ENCODE measurements at places on chromosomes 16 and 17. TPM values are rescaled to one million over a fixed set of nuclear protein-coding genes. Genes with fewer than 3 reads are reported as not detected.
A peak's percentile ranks its signal among the peaks of the same experiment; 100 is the strongest.

- no peak overlapping the region for H3K27ac ChIP-seq
- no peak for DNase-seq
- H3K4me3 ChIP-seq = no peak overlapping the region
- H3K36me3 ChIP-seq = peaks cover 66% of the 10 kb centered on the region
- H3K27me3 ChIP-seq = no peaks in the 10 kb centered on the region
- H3K4me1 ChIP-seq = no peaks in the 10 kb centered on the region
Measured at GRCh38 chr17:2377659-2378058, 23.2 kb downstream of the MNT start.

DNA sequence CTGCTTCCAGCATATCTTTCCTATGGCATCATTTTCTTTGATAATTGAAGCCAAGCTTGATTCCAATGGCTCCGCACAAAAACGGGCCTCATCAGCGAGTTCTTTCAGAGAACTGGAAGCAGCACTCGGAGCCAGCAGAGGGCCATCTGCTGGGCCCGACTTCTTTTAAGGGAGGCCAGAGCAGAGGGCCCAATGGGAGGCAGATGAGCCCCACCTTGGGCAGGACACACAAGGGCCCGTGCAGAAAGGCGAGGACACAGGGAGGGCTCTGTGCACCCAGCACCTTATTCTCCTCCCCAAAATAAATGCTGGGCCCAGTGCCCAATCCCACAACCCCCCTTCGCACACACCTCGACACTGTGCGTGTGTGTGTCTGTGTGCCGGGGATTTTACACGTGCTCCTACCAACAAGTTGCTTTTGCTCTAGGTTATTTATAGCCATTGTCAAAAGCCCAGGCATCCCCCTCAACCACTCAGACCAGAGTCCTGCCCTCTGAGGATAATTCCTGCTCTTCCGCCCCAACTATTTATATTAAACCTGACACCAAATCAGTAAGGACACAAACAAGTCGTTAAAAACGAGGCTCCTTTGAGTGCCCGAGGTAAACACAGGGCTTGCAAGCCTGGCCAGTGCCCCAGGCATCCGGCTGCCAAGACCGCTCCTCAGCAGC, 6.8 kb downstream of the AXIN2 start:
- H3K27ac ChIP-seq = no peak overlapping the region
- no peak overlapping the region for H3K4me3 ChIP-seq

GRCh38 chr16:89924297-89924924, 1.3 kb downstream of the TUBB3 start:
- no peaks in the 10 kb centered on the region for H3K36me3 ChIP-seq
- no peak overlapping the region for H3K27ac ChIP-seq
- H3K27me3 ChIP-seq = peaks cover 49% of the 10 kb centered on the region

- no peaks in the 10 kb centered on the region for H3K36me3 ChIP-seq
- H3K4me3 ChIP-seq = no peak overlapping the region
- no peaks in the 10 kb centered on the region for H3K4me1 ChIP-seq
- no peak overlapping the region for H3K27ac ChIP-seq
- no peaks in the 10 kb centered on the region for H3K27me3 ChIP-seq
Measured at GRCh38 chr17:36133602-36134236, 30.1 kb downstream of the CCL4 start.

- no peaks in the 10 kb centered on the region for H3K4me1 ChIP-seq
- no peaks in the 10 kb centered on the region for H3K36me3 ChIP-seq
- H3K4me3 ChIP-seq = peak overlapping the region; percentile 5
- no peaks in the 10 kb centered on the region for H3K27me3 ChIP-seq
- peak; percentile 50 for DNase-seq
- H3K27ac ChIP-seq = peak overlapping the region; percentile 30
Measured at GRCh38 chr16:56279132-56279531, 87.8 kb downstream of the GNAO1 start.

GRCh38 chr17:50893183-50893993, 27.2 kb upstream of the TOB1 start:
- H3K36me3 ChIP-seq = no peaks in the 10 kb centered on the region
- no peak for DNase-seq
- H3K4me3 ChIP-seq = no peak overlapping the region
- no peak overlapping the region for H3K27ac ChIP-seq

- H3K4me3 ChIP-seq = no peak overlapping the region
- DNase-seq = peak; percentile 44
- H3K36me3 ChIP-seq = no peaks in the 10 kb centered on the region
Measured at GRCh38 chr17:77841742-77842527, 116.6 kb upstream of the TNRC6C start.

DNA sequence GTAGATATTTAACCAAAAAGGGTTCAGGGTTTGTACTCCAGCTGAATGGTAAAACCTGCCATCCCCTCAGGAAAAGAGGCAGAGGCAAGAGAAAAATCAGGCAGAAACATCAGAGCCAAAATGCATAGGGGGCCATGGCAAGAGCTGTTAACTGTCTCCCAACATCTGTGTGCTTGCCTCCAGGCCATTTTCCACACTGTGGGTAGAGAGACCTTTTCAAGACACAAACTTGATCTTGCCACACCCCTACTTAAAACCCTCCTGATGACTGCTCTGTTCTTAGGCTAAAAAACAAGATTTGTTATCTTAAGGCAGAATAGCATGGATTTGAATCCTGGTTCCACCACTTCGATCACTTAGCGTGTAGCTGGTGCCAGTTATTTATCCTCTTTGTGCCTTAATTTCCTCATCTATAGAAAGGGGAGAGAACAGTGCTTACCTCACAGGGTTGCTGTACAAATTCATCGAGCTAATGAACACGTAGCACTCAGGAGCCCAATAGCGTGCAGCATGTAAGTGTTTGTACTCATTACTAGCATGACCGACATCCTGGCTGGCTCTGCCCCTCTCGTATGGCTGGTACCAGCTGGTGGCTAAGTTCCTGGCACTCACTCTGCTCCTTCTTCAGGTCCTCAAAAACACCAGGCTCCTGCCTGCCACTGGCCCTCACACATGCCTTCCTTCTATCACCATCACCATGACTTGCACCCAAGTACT, 25.8 kb downstream of the STAT3 start:
- peaks cover 76% of the 10 kb centered on the region for H3K4me1 ChIP-seq
- no peaks in the 10 kb centered on the region for H3K36me3 ChIP-seq
- no peak overlapping the region for H3K4me3 ChIP-seq

- no peaks in the 10 kb centered on the region for H3K27me3 ChIP-seq
- H3K27ac ChIP-seq = peak overlapping the region; percentile 95
- no peak for DNase-seq
- peaks cover 41% of the 10 kb centered on the region for H3K4me1 ChIP-seq
- H3K4me3 ChIP-seq = peak overlapping the region; percentile 22
Measured at GRCh38 chr17:42248351-42249179, 27.6 kb downstream of the STAT5B start.

- H3K4me3 ChIP-seq = no peak overlapping the region
- no peaks in the 10 kb centered on the region for H3K27me3 ChIP-seq
- H3K27ac ChIP-seq = no peak overlapping the region
- no peaks in the 10 kb centered on the region for H3K36me3 ChIP-seq
- no peak for DNase-seq
Measured at GRCh38 chr16:25713785-25714570, 22.2 kb downstream of the HS3ST4 start.

DNA sequence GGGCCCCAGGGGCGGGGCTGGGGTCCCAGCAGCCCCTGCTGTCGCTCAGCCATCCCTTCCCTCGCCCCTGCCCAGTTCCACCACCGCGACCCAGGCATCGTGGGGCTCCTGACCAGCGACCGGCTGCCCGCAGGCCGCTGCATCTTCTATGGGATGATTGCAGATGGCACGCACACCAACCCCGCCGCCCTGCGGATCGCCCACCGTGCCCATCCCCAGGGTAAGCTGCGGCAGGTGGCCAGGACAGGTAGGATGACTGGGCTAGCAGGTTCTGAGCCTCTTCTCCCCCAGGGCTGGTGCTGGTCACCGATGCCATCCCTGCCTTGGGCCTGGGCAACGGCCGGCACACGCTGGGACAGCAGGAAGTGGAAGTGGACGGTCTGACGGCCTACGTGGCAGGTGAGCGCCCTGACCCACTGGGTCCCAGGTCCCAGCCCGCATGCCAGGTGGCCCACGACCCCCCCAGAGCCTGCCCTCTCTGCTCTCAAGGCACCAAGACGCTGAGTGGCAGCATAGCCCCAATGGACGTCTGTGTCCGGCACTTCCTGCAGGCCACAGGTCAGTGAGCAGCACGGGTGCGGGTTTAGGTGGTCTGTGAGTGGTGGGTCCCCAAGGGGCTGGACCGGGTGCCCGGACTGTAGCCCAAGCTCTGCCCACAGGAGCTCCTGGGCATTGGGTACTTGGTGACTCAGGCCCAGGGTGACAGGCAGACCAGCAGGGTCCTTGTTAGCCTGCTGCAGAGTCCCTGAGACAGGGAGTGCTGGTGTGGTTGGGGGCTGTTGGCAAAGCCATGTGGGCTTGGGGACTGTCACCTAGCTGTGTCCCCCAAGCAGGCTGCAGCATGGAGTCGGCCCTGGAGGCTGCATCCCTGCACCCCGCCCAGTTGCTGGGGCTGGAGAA, 2.8 kb downstream of the CEMP1 start:
- no peak overlapping the region for H3K4me3 ChIP-seq
- H3K27ac ChIP-seq = no peak overlapping the region
- DNase-seq = peak; percentile 63
- H3K27me3 ChIP-seq = no peaks in the 10 kb centered on the region

- DNase-seq = no peak
- peak overlapping the region; percentile 100 for H3K4me3 ChIP-seq
- H3K4me1 ChIP-seq = peaks cover 8% of the 10 kb centered on the region
- no peaks in the 10 kb centered on the region for H3K27me3 ChIP-seq
- H3K27ac ChIP-seq = peak overlapping the region; percentile 90
Measured at GRCh38 chr17:14068542-14069250, 608 bp upstream of the COX10 start.

GRCh38 chr17:74337834-74338500, 11.9 kb downstream of the KIF19 start:
- H3K4me1 ChIP-seq = no peaks in the 10 kb centered on the region
- no peak overlapping the region for H3K4me3 ChIP-seq
- no peak overlapping the region for H3K27ac ChIP-seq
- DNase-seq = no peak
- H3K27me3 ChIP-seq = peaks cover 9% of the 10 kb centered on the region
- no peaks in the 10 kb centered on the region for H3K36me3 ChIP-seq

- peaks cover 41% of the 10 kb centered on the region for H3K36me3 ChIP-seq
- H3K4me3 ChIP-seq = no peak overlapping the region
- no peaks in the 10 kb centered on the region for H3K27me3 ChIP-seq
- peaks cover 7% of the 10 kb centered on the region for H3K4me1 ChIP-seq
Measured at GRCh38 chr17:50359005-50359699, 13.2 kb downstream of the XYLT2 start.

GRCh38 chr17:31535581-31535981, 144.1 kb downstream of the RAB11FIP4 start:
- no peak overlapping the region for H3K27ac ChIP-seq
- H3K4me3 ChIP-seq = no peak overlapping the region
- DNase-seq = no peak
- no peaks in the 10 kb centered on the region for H3K27me3 ChIP-seq
- peaks cover 5% of the 10 kb centered on the region for H3K36me3 ChIP-seq
- H3K4me1 ChIP-seq = no peaks in the 10 kb centered on the region

DNA sequence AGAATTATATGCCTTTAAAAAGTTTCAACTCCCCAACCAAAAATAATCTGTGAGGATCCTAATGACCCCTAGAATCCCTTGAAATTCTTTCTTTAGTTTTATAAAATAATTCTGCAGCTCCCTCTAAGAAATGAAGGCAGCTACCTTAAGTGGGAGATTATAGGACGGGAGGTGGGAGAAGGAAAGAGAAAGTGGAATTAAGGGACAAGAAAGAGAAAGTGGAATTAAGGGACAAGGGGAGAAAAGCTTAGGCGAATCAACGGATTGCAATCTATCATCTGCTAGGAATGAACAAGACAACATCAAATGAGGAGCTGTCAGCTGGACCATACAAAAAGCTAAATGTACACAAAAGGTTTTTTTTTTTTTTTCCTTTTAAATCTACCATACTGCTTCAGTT, 262.0 kb downstream of the ZFHX3 start:
- DNase-seq = no peak
- H3K36me3 ChIP-seq = no peaks in the 10 kb centered on the region
- no peak overlapping the region for H3K27ac ChIP-seq
- peaks cover 18% of the 10 kb centered on the region for H3K4me1 ChIP-seq
- no peaks in the 10 kb centered on the region for H3K27me3 ChIP-seq
- no peak overlapping the region for H3K4me3 ChIP-seq

- H3K36me3 ChIP-seq = peaks cover 1% of the 10 kb centered on the region
- no peaks in the 10 kb centered on the region for H3K27me3 ChIP-seq
- DNase-seq = no peak
- H3K4me1 ChIP-seq = peaks cover 20% of the 10 kb centered on the region
- H3K27ac ChIP-seq = peak overlapping the region; percentile 99
Measured at GRCh38 chr16:30525844-30526136, 576 bp downstream of the ZNF768 start.

- H3K27me3 ChIP-seq = peaks cover 8% of the 10 kb centered on the region
- H3K4me3 ChIP-seq = no peak overlapping the region
- DNase-seq = peak; percentile 74
- no peak overlapping the region for H3K27ac ChIP-seq
- H3K4me1 ChIP-seq = peaks cover 18% of the 10 kb centered on the region
- no peaks in the 10 kb centered on the region for H3K36me3 ChIP-seq
Measured at GRCh38 chr17:74968361-74968780, 4.2 kb downstream of the HID1 start.

- DNase-seq = peak; percentile 94
- H3K4me3 ChIP-seq = no peak overlapping the region
- H3K36me3 ChIP-seq = peaks cover 33% of the 10 kb centered on the region
- no peaks in the 10 kb centered on the region for H3K27me3 ChIP-seq
- peak overlapping the region; percentile 65 for H3K27ac ChIP-seq
Measured at GRCh38 chr16:87461466-87461991, 31.3 kb downstream of the ZCCHC14 start.

DNA sequence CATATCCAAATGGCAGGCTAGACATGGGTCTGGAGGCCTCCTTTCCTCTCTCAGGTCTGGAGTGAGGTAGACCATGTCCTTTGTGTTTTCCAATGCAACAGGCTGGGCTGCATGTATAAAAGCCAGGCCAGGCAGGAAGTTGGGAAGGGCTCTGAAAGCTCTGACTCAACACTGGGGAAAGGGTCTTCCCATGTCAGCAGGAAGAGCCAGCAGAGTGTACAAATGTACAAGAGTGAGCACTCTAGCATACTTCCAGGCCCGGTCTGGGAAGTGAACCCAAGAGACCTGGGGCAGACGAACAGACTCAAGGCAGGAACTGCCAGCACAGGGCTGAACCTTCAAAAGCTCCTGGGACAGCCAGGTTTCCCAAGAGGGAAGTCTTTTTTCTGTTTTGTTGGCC, 7.0 kb downstream of the ATPAF2 start:
- peaks cover 6% of the 10 kb centered on the region for H3K36me3 ChIP-seq
- peaks cover 5% of the 10 kb centered on the region for H3K4me1 ChIP-seq
- H3K27me3 ChIP-seq = no peaks in the 10 kb centered on the region
- DNase-seq = no peak
- no peak overlapping the region for H3K27ac ChIP-seq

GRCh38 chr17:68782789-68783188, 172.4 kb downstream of the ABCA8 start:
- H3K36me3 ChIP-seq = no peaks in the 10 kb centered on the region
- no peaks in the 10 kb centered on the region for H3K27me3 ChIP-seq
- H3K4me3 ChIP-seq = no peak overlapping the region
- peak overlapping the region; percentile 38 for H3K27ac ChIP-seq
- DNase-seq = no peak
- H3K4me1 ChIP-seq = no peaks in the 10 kb centered on the region

Gene CIITA
- total RNA-seq = 78.9 TPM

Gene WWOX
- total RNA-seq = 17.0 TPM

Gene GLG1
- 112 TPM for total RNA-seq

Gene KRTAP4-4
- not detected for total RNA-seq

Gene MPP3
- 28.6 TPM for total RNA-seq

Gene GNG13
- not detected for total RNA-seq

Measured in upper lobe of right lung (tissue), 1 donor.